Cardiac septum (tissue), 1 donor: ENCODE measurements at places on chromosomes 12 and 14. TPM values are rescaled to one million over a fixed set of nuclear protein-coding genes. Genes with fewer than 3 reads are reported as not detected.

TAS2R14 gene
- 1.3 TPM for total RNA-seq

SDR9C7 gene
- 0.27 TPM for total RNA-seq

PPP1R1A gene
- 37.9 TPM for total RNA-seq

SLC25A21 gene
- 0.24 TPM for total RNA-seq

FGD4 gene
- total RNA-seq: 19.4 TPM

HOXC12 gene
- not detected for total RNA-seq

PMEL gene
- 0.75 TPM for total RNA-seq

C12orf50 gene
- 0.05 TPM for total RNA-seq

NANOG gene
- not detected for total RNA-seq

OR11H6 gene
- total RNA-seq: not detected

DNA sequence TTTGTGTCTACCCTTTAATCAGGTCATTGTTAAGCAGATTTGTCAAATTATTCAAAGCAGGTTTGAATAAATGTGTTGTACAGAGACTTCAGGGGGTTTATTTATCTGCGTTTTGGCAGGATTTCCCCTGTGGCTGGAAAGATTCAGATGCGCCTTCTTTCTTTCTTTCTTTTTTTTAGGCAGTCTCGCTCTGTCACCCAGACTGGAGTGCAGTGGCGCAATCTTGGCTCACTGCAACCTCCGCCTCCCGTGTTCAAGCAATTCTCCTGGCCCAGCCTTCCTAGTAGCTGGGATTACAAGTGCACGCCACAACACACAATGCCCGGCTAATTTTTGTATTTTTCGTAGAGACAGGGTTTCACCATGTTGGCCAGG is 6.3 kb upstream of the NANOGNB start:
- no peak for DNase-seq

DNA sequence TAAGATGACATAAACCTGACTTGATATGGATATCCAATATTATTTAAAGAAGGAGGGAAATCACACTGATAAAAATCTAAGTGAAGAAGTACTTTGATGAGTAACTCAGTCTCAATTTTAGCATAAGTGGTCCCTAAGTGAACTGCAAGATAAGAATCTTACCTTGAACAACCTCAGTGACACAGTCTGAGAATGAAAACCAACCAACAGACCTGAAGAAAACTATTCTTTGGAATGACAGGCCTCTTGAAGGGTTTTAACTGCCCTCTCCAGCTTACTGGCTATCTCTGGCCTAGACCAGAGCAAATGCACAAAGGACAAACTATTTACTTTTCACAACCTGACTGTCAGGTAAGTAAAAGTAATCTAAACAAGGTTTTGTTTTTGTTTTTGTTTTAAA is 44.7 kb downstream of the CPM start:
- DNase-seq: no peak

DNA sequence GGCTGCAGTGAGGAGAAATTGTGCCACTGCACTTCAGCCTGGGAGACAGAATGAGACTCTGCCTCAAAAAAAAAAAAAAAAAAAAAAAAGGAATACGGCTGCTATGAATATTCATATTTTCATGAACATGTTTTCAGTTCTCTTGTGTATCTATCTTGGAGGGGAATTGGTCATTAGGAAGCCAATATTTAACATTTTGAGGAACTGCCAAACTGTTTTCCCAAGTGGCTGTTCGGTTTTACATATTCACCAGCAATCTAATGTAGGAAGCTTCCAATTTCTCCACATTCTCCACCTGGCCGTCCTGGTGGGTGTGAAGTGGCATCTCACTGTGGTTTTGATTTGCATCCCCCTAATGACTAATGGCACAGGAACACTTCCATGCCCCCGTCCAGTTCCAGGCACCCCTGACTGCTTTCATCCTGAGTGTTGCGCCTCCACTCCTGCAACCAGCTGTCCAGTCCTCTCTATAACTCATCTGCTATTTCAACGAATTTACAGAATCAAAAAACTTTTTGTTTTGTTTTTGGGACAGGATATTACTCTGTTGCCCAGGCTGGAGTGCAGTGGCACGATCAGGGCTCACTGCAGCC is 5.7 kb downstream of the STXBP6 start:
- no peak for DNase-seq

GRCh38 chr12:90939382-90939781 is 15.6 kb downstream of the CCER1 start:
- DNase-seq: no peak

GRCh38 chr14:101074196-101075024 is 170.9 kb upstream of the RTL1 start:
- no peak for DNase-seq

DNA sequence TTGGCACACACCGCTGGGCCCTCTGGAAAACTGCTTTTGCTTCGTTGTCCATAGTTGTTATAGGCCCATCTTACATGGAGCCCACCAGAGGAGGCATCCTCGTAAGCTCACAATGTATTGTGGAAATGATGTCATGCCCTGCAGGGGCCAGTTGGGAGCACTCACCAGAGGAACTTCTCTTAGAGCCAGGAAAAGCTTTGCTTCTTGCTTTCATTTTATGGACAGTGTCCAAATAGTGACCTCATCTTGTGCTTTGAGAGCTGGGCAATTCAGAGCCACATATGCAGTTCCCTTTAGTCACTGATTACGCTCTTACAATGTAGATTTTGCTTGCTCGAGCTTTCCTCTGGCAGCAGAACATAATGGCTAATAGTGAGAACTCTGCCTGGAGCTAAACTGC is 275.6 kb downstream of the AACS start:
- no peak for DNase-seq

DNA sequence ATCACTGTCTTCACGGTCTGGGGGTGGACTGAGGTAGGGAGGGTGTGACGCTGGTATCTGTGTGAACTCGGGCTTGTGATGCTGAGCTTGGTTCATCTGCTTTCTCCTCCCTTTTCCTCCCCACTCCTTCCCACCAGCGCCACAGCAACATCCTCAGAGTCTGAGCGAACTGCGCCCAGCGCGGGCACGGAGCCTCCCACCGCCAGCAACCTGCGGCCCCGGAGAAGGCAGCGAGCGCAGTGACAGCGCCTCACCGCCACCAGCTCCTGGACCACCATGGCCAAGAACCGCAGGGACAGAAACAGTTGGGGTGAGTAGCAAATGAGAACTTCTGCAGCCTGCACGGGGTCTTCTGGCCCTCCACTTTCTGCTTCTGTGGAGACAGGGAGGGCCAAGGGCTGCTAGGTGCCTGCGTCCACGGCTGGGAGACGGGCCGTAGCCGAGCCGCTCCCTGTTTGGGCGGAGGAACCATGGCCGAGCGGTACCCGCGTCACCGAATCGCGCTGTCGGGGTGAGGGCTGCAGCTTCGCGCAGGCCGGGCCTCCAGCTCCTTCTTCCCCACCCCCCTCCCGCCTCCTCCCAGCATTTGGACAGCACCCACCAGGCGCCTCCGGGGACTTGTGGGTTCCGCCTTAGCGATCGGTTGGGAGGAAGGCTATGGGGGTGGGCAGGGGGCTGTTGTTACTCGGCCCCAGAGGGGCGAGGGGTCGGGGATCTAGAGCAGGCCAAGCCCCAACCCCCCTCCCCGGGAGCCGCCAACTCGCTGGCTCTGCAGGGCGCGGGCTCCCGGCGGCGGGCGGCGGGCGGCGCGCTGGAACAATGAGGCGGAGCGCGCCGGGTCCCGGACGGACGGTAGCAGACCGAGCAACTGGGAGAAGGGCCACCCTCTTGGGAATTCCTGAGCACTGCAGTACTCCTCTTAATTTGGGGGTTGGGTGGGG is at the start of gene ATL1:
Gene ATL1, plus strand, starts transcription at position 156 of the 941 bp plus-strand sequence. Its CDS starts 121 bp downstream, at position 277.
- DNase-seq: peak; percentile 85
